ENCODE measurements at places on chromosomes 12 and 14.

DNA sequence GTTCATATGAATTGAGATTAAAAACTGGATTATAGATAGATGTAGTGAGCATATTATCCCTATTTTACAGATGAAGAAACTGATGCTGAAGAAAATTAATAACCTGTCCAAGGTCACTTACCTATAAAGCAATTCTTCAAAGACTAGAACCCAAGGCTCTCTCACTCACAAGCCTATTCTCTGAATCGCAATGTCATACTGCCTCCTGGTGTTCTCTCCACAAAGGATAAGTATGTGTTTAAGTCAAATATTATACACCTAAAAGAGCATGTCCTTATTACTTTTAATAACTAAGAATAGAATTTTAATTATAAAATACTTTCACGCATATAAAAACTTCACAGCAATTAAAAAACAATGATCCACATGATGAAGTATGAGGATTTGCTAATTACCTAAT is 721.3 kb upstream of the USP15 start:
- no peak for DNase-seq

GRCh38 chr12:83149987-83150386 is 463.3 kb downstream of the TMTC2 start:
- DNase-seq, result no peak

GRCh38 chr12:2578211-2578610 is 216.6 kb upstream of the FKBP4 start:
- no peak for DNase-seq

DNA sequence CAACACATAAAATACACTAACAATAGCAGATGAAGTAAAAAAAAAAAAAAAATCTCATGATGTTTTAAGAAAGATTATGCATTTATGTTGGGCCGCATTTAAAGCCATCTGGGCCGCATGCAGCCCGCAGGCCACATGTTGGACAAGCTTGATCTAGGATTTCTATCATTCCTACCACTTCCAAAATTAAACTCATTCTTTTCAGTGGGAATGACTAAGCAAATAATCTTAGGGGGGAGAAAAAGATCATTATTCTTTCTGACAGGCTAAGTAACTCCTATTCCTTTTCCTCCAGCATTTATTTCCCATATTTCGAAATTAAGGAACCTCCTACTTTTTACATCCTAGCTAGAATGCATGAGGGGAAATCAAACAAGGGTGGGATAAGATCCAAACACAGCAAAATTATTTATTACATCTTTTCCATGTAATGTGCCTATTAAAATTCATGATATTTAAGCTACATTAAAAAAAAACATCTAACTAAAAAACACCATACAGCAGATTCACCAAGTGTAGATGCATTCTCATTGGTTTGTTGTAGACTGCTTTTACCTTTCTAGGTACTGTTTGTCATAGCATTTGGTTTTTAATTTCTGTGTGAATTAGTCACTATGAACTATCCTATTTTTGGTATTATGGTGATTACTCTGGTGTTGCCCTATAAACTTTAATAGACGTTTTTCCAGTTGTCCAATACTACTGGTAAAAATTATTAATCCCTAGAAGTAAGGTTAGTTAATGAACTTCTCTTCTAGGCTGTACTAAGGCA is 76.1 kb downstream of the RASSF8 start:
- DNase-seq, result peak; percentile 81

DNA sequence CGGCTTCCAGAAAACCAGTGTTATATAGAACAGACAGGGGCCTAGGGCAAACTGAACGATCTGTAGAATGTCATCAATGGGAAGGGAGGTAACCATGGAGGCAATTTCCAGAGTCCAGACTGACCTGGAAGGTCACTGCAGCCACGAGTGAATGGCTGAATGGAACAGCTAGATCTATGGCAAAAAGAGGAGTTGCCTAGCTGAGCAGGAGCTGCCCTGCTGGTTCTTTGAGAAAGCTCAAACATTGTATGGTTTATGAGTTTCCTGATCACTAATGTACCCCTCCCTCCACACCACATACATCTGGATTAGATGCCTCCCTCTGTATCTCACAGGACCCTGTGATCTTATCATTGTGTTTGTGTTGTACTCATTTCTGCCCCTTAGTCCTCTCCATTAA is 1.0 kb upstream of the RERG start:
- DNase-seq, result no peak

DNA sequence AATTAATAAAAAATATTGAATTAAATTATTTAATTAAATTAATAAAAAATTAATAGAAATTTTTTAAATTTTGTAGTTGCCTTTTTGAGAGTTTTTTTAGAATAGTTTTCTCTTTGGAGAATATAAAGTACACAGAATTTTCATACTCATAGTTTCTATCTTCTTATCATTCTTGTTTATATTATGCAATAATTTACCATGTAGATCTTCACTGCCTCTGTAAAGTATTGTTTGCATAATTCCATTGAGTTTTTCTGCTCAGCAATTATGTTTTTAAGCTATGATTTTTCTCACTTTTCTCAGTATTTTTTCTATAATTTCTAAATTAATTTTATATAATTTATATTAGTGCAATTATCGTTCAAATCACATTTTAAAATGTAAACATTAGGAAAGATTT is 50.6 kb upstream of the OXA1L start:
- no peak for DNase-seq

DNA sequence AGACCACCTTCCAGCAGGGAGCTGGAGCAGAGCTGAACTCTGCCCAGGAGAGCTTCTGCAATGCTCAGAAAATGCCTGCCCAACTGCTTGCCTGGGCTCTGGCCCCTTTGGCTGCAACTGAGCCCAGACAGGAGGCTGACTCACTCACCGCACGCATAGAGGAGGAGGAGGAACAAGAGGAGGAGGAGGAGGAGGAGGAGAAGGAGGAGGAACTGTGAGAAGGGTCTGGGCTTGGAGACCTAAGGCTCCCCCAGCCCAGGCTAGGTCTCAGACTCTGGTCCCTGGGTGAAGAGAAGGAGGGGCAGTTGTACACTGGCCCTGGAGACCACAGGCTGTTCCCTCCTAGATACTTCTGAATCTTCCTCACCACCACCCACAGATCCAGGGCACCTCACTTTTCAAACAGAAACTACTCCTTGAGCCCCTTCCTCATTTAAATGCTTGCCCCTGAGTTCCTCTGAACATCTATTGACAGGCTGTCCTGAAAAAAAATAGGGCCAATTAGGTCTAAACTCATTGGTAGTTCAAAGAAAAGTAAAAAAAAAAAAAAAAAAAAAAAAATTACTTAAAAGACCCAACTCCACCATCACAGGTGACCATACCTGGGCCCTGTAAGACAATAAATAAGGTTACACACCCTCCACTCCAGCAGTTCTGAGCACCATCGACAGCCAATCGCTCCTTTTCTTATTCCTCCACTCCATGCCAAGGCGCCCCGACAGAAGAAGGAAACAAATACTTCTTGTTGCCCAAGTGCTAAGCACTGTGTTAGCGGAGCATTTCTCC is 674 bp downstream of the VDR start:
- peak; percentile 52 for DNase-seq

DNA sequence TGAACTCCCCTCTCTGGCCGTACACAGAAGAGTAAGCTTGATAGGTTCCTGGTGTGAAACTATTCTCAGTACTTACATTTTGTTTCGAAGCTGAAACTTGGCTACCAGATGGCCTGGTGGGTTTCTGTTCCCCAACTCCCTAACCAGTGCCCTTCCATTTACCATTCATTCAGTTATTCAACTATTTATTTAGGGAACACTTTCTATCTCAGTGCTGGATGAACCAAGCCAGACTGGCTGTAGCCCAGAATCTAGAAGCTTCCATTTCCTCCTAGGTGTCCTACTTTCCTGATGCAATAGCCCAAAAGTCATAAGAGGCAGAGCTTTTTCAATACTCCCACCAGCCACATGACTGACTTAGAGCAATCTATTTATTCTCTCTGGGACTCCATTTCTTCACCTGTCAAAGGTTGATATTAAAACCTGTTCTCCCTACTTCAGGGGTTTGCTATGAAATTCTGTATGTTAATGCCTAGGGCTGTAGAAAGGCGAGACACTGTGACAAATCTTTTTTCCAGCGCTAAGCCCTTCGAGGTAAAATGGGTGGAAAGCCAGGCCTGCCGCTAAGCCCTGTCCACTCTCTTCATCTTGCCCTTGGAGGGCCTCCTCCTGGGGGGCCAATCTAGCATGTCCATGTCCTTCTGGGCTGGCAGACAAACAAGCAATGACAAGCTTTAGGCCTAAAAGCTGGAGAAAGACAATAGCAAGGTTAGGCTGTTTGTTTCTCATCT is 8.1 kb upstream of the IRF2BPL start:
- DNase-seq, result no peak

DNA sequence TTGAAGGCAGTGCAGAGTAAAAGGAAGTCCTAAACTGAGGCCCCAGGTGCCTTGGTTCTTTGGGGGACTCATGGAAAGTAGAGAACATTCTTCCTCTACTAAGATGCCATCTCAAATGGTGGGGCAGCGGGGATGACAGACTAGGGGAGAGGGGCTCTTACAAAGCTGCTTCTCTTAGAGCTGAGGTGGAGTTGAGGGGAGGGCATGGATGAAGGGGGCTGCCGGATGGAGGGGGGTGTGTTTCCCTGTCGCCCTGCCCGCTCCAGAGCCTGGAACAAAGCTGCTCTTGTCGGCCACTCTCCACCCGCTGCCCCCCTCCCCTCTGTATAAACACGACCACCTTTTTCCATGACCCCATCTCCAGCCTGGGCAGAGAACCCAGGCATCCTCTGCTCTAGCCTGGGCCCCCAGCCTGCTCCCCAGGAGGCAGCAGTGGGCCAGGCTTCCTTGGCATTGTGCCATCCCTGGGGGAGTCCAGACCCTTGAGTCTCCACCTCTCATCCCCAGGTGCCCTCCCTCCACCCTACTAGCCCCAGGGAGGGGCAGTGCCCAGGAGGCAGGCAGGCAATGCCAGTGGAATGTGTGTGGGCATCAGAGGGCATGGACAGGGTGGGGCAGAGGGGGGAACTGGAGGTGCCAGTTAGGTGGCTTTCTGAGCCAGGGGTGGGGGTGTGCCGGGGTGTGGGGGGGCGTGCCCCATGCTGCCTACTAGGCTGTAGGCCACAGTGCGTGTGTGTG is 1.7 kb downstream of the RARG start:
- no peak for DNase-seq

- DNase-seq, result no peak
Measured at GRCh38 chr12:57473886-57474285, 5.8 kb downstream of the ARHGAP9 start.

DNA sequence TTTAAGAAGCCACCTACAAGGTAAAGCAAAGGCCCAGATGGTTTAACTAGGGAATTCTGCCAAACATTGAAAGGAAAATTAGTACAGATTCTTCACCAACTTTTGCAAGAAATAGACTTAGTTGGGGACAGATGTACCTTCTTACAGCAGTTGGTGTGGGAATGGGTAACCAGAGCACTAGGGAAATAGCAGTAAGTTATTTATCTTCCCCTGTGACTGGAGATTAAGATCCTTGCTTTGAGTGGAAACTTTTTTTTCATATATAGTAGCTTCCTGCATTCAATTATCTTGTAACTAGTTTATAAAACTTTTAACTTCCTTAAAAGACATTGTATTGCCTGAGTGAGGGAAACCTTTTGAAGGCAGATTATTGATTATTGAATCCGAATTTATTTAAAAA is 44.2 kb downstream of the ARID2 start:
- no peak for DNase-seq

GRCh38 chr14:39114073-39114838 is at the start of gene GEMIN2:
Gene GEMIN2, plus strand, starts transcription at chr14:39114323. Its CDS starts 16 bp downstream, at chr14:39114339.
- peak; percentile 84 for DNase-seq

GRCh38 chr12:128947209-128947608 is 93.9 kb downstream of the GLT1D1 start:
- no peak for DNase-seq

DNA sequence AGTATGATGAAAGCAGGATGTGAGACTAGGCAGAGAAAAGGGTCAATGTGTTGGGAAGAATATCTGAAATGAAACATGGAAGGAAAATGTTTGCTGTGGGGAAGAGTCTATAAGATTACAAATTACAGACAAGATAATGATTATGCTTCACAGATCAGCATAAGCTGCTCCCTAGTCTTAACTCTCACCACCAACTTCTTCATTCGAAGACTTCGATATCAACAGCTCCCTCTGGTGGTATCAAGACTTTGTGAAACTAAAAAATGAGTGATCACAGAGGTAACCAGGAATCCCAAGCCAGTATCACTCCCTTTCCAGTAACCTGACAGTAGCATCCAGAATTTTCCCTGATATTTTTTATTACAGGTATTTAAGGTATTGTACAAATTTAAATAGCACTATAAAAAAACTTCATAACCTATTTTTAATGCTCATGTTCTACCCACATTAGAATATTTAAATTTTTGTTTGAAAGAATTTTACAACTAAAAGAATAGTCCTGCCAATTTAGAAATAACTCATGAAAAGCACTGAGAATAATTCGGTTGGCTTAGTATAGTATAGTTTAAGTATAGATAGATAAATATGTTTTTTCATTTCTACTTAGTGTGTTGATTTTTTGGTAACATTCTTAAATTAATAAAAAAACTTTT is 84.4 kb downstream of the C2CD5 start:
- peak; percentile 27 for DNase-seq

DNA sequence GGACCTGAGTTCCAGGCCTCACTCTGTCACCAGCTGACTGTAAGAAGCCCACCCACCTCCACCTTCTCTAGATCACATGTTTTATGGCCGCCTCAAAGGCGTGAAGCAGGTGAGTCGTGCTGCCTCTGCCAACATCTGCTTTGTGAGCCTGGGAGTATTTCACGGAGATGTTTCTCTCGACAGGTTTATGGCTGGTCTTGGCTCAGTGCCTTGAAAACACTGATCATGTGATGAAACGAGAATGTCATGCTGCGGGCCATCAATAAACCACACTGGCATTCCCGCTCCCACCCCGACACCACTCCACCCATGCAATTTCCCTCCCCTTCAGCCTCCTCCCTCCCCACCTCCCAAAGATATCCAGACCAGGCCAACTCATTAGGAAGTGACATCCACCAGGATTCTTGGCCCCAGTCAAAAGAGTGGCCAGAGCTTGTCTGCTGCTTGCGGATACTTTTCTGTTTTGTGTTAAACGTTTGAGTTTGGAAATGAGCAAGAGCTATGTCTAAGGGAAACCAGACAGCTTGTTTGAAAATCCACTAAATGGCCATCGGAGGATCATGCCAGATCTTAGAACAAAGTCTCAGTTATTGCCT is 53.8 kb upstream of the NTF3 start:
- DNase-seq, result peak; percentile 28

DNA sequence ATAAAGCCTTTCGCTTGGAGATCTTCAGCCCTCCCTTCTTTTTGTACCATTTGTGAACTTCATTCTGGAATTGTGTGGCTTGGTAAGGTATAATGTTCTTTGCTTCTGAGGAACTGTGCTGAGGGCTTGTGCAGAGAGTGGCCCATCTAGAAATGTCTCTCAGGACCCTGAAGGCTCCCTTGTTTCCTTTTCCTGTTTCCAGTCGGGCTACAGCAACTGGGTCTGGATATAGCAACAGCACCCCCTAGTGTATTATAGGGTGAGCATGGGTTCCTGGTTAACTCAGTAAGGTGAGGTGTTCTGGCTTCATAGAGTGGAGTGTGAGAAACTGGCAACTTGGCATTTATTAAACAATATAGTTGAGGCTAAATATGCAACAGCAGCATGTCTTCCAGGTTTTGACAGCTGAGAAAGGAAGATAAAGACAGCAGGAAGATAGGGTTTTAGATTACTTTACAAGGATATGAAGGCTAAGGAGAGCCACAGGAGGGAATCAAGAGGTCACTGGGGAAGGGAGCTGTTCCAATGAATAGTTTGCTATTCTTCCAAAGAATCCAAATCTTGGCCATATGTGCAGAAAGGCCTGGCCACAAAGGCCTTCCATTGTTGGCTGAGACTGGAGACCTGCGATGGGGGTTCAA is 49.1 kb upstream of the RNU6-8 start:
- DNase-seq, result peak; percentile 57
